Mucosa of descending colon (tissue), 3 donors: ENCODE measurements at places on chromosomes 3 and 15. TPM values are rescaled to one million over a fixed set of nuclear protein-coding genes. Genes with fewer than 3 reads are reported as not detected.

DNA sequence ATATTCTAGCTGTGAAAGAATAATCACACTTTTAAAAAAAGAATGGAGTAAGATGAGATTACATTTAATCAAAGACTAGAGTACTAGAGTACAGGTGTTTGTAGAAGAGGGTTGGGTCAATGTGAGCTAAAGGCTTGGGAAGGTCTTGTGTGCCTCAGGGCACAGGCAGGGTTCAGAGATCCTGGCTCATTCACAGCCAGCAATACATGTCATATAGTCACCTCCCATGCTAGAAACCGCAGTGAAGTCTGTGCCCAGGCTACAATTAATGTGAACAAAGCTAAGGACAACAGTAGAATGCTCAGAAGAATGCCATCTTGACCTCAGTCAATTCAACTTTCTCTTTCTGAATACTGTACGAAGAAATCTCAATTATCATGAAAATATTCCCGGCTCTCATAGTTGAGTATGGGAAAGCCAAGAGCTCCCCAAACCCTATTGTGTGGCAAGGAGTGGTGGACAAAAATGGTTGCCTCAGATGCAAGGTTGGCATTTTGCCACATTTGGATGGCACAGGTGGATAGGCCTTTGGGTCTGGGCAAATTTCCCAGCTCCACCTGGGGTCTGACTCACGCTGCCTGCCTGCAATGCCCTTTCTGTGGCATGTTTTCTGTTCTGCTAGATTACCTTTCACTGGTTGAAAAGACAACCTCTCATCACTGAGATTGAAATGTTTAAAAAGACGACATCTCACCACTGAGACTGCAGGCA lies 70.2 kb downstream of the NMD3 start:
- DNase-seq = no peak

- DNase-seq = no peak
Observed at GRCh38 chr3:173258697-173259096, 117.7 kb upstream of the SPATA16 start.

Gene SATB1
- 49.7 TPM for total RNA-seq

Gene SLC6A1
- total RNA-seq = 0.35 TPM
